Spinal cord (tissue), 10 donors: ENCODE measurements at places on chromosomes 13 and 19.

DNA sequence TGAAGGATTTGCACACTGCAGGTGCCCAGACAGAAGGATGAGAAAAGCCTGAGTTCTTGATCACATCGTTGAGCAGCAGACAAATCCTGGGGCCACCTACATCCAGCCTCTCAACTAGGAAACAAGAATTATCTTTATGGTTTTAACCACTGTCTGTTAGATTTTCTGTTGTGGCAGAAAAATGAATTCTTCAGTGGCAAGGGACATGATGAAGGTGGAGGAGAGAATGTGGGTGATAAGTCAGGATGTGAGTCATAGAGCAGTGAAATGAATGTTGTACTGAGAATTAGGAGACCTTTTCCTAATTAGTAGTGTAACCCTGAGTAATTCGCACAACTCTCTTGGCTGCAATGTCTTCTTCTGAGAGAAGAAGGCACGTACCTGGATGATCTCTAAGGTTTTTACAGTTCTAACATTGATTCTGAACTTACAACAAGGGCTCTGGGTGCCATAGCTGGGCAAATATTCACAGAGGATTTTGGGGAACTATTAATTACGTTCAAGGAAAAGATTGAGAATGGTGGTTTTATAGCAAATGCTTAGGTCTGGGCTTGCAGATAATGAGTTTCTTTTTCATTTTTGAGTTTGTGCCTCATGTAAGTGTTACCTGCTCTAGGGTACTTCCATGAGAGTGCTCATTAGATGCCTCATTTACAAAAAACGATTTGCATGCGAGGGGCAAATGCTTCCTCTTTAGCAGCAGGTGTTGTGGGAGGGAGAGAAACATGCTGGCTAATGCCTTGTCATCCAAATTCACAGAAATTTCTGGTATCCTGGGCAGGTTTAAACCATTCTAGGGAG lies 111.0 kb upstream of the KL start:
- no peak for DNase-seq

- DNase-seq, result no peak
Observed at GRCh38 chr19:15282311-15282705, 50.0 kb downstream of the BRD4 start.

DNA sequence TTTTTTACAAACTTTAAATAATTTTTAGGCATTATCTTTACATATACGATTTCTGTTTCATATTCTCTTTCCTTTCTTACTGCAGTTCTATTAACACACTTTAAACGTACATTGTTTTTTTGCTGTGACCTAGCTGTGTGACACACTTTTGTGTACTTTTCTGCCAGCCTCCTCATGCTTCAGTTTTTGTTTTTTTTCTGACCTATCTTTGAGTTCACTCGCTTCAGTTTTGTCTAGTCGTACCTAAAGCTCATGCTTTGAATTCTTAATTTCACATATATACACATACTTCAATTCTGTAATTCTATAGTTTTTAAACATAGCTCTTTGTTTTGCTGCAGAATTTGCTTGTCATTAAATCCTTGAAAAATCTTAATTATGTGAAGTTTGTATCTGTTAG lies 150.4 kb downstream of the PDS5B start:
- no peak for DNase-seq

DNA sequence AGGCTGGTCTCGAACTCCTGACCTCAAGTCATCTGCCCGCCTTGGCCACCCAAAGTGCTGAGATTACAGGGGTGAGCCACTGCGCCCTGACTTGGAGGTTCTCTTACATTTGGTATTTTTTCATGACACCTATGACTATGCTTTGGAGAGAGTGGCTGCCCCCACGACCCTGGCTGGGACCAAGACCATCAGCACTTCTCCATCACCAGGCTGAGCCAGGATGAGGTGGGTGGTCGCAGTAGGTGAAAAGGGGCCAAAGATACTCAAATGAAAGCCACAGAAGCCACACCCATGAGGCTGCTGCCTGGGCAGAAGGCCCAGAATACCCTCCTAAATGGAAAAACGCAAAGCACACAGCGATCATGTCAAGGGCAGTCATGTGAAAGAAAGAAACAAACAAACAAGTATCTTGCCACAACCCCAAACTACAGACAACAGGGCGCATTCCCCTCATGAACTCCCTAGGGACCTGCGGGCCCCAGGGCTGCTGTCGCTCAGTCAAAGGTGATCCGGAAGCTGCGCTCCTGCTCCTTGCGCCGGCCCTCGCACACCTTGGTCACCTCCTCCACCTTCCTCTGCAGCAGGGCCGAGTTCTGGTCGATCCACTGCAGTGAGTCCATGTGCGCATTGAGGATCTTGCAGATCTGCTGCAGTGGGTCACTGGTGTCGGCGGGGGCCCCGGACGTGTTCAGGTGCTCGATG lies 11.2 kb upstream of the IL4I1 start:
- DNase-seq, result no peak

DNA sequence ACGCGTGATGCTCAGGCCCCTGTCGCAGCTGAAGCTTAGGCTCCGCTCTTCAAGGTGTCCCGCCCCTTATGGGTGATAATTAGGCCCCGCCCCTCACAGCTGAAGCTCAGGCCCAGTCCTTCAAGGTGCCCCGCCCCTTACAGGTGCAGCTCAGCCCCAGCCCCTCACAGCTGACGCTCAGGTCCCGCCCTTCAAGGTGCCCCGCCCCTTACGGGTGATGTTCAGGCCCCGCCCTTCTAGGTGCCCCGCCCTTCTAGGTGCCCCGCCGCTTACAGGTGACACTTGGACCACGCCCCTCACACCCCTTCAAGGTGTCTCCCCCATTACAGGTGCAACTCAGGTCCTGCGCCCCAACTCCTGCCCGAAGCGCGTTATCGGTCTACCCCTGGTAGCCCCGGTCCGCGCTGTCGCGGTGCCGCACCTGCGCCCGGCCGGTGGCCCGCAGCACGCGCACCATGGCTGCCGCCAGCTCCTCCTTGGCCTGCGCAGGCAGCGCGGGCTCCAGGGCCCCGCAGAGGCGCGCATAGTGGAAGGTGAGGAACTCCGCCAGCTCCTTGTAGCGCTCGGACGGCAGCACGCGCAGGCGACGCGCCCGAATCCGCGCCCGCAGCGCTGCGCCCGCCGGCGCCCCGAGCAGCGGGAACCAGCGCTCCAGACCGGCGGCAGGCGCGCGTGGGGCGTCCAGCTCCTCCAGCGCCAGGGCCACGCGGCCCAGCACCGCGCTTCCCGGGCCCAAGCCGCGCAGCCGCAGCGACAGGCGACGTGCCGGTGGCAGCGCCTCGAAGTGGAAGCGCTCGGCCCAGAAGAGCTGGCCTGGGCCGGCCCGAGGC lies 7.3 kb downstream of the RASAL3 start:
- DNase-seq, result no peak

DNA sequence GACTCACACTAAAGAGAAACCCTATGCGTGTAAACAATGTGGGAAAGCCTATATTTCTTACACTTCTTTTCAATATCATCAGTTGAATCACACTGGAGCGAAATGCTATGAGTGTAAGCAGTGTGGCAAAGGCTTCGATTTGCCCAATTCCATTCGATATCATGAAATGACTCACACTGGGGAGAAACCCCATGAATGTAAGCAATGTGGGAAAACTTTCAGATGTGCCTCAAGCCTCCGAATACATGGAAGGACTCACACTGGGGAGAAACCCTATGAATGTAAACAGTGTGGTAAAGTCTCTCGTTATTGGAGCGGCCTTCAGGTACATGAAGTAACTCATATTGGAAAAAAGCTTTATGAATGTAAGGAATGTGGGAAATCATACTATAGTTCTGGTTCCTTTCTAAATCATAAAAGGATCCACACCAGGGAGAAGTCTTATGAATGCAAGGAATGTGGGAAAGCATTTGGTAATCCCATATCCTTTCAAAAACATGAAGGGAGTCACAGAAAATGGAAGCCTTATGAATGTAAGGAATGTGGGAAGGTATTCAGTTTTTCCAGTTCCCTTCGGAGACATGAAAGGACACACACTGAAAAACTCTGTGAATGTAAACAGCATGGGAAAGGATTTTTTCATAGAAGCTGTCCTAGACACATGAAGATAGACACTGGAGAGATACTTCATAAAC lies 28.1 kb downstream of the ZNF20 start:
- no peak for DNase-seq
